Stimulated activated CD8-positive, alpha-beta memory T cell treated with anti-CD3 and anti-CD28 coated beads, Interleukin-15, amount 100 ng/mL, for 48 hours (primary cell): ENCODE measurements at places on chromosomes 5 and 9.

DNA sequence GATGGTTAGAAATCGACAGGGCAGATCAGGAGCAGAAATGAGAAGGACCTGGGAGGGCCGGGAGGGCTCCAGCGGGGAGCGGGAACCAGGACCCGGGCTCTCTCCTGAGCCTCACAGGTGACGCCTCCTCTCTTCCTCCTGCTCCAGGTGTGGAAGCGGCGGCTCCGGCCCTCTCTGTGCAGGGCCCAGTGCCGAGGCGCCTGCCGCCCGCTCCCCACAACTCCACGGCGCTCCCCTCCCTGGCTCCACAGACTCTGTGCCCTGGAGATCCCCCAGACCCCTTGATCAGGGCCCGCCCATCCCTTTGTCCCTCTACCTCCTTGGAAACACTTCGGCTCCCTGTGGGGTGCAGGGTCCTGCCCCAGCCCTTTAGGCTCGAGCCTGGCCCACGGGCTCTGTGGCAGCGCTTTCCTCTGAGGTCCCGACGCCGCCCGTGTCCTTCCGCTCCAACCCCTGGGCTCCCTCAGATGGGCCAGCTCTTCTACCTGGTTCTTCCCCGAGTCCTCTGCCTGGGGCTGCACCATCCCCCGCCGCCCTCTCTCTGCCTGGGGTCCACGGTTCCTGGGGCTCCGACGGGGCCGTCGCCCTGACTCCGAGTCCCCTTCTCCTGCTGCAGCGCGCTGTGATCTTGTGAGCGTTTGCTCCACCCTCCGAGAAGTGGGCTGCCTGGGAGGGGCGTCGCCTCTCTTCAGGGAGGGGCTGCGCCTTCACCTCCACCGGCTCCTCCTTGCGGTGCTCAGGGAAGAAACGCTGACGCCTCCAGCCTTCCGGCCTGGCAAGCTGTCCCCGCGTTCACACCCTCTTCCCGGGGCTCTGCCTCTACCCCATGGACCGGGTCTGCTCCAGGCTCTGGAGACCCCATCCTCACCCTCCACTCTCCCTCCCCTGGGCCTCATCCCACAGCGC is 22.4 kb upstream of the SLC6A3 start:
- DNase-seq, result no peak

GRCh38 chr5:128341056-128341455 is 197.0 kb downstream of the FBN2 start:
- no peak for DNase-seq

- no peak for DNase-seq
Measured at GRCh38 chr9:69476797-69477196, 151.8 kb downstream of the ENTREP1 start.

DNA sequence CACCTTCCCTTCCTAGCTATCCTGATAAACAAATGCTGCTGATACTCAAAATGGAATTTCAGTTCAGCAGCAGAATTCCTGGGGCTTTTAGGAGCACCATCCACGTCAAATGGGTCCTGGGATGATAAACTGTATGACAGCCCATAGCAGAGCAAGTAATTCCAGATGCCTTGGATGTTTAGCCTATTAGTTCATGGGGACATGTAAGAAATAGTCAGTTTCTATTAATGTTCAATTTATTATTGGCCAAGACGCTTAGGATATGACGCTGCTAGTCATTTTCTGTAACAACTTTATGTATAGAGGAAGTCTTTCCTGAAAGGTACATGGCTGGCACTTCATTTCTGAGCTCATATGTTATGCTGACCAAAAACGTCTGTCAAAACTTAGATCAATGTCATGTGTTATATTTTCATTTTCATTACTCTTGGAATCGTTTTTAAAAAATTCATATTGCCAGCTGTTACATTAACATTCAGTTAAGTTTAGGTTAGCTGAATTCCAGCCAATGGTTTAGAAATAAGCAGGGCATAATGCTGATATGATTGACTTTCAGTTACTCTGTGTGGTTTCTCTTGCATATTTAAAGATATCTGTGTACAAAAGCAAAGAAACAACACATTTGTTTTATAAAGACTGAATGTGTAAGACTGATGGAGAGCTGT is 243.8 kb downstream of the CSNK1G3 start:
- no peak for DNase-seq

DNA sequence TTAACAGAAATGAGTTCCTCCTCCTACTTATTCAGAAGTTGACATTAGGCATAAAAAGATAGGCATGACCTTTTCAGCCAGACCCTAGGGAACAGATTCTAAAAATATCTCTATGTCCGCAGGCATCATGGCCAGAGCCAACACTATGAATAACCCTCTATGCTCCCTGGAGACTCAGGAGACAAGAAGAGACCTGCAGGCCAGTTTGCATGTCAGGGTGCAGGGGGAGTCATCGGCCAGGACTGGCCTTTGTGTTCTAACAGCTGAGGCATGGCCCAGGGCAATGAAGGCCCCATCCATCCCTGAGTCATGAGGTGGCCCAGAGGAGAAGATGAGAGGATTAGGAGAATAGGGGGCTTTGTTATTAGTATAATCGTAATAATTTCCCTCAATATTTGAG is 93.8 kb downstream of the TMEM215 start:
- DNase-seq, result no peak

GRCh38 chr5:63655043-63655442 is 307.2 kb downstream of the HTR1A start:
- no peak for DNase-seq

DNA sequence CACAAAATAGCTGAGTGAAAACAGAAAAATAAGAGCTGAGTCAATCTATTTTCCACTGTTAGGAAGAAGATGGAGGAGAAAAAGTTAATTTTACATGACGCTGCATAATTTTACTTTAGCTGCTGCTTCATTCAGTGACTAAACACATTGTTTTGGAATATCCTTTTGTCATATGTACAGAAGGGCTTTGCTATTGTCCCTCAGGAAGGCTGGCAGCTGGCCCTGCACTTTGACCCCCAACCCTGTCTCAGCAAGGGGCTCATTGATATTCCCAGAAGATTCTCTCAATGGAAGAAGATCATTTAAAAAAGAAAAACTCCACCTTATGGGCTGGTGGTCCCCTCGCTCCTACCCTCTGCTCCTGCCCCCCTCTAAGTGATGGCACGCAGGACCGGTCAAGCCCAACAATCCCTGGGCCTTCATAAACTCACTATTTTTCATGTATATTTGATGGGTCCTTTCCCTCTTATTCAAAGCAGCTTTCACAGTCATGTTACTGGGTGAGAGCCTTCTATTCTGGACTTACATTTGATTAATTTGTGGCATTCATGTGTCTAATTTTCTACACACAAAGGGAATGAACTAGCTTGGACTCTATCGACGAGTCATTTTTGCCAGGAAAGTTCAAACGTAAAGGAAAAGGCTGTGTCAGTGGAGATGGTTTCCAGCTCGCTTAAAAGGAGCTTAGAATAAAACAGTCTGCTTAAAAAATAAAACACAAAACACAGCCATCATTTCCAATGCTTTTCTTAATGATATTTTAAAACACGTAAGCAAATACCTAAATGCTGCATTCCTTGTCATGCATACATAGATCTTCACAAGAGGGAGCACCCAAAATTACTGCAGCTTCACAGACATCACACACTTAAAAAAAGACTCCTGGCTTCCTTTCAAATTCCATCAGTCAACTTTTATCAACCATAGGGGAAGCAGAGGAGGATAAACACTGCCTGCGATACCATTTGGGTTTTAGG is 104.7 kb downstream of the EFNA5 start:
- DNase-seq, result no peak

DNA sequence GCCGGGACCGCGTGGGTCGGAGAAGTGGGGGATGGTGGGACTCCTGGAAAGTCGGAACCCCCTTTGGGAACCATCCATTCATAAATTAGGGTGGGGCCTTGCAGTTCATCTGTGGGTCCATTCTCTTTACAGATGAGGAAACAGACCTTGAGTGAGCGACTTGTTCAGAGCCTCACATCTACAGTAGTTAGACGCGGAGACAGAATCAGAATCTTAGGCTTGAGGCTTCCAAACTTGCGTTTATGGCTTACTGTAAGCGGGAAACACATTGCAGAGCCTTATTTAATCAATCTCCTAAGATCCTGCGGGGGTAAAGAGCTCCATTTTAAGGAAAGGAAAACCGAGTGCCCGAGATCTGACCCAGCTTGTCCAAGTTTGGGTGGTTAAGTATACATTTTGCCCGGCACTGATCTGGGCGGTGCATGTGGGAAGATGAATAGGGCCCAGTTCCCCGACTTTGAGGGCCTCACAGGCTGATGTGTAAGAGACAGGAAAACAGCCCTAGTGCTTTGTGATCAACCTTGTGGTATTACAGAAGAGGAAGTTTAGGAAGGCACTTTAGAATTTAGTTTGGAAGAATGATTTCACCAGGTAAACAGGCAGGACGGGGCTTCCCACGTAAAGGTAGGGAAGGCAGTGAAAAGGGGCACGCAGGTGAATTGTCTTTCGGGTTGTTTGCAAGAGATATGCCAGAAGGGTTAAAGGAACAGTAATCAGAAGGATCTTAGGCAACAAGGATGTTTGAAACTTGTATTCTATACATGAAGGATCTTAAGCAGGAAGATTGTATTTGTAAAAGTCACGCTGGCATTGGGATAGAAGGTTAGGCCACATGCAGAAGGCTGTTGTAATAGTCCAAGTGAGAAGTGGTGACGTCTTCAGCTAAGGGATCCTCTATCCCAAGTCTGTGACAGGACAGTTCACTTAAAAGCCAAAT is 744 bp downstream of the TARS1 start:
- no peak for DNase-seq

- no peak for DNase-seq
Measured at GRCh38 chr5:125452991-125453390, 706.6 kb upstream of the ZNF608 start.

DNA sequence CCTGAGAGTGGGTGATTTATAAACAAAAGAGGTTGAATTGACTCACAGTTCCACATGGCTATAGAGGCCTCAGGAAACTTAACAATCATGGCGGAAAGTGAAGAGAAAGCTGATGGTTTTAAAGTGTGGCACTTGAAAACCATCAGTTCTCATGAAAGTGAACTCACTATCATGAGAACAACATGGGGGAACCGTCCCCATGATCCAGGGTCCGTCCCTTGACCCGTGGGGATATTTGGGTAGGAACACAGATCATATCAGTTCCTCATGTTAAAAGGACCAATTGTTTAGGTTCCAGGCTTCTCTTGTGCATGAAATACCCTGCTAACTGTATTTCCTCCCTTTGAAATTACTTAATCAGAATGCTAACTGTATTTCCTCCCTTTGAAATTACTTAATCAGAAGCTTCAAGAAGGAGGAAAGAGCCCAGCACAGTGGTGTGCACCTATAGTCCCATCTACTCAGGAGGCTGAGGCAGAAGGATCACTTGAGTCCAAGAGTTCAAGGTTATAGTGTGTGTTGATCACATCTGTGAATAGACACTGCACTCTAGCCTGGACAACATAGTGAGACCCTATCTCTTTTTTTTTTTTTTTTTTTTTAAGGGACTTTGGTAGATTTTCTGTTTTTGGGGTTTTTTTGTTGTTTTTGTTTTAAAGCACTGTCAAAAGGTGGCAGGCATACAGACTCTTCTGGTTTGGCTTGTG is 24.8 kb downstream of the TTC1 start:
- DNase-seq, result no peak

GRCh38 chr5:58294598-58295305 is 165.1 kb downstream of the PLK2 start:
- no peak for DNase-seq

DNA sequence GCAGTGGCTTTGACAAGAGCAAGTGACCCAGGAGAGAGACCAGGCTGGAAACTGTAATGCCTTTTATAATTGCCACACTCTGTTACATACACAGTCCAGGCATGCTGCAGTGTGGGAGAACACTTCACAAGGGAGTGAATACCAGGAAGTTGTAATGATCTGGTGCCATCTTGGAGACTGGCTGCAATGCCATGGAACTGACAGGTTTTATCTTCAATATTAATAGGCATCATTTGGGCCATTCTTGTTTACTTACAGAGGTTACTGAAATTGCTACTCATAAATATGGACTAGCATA is 274.3 kb downstream of the AUH start:
- no peak for DNase-seq

DNA sequence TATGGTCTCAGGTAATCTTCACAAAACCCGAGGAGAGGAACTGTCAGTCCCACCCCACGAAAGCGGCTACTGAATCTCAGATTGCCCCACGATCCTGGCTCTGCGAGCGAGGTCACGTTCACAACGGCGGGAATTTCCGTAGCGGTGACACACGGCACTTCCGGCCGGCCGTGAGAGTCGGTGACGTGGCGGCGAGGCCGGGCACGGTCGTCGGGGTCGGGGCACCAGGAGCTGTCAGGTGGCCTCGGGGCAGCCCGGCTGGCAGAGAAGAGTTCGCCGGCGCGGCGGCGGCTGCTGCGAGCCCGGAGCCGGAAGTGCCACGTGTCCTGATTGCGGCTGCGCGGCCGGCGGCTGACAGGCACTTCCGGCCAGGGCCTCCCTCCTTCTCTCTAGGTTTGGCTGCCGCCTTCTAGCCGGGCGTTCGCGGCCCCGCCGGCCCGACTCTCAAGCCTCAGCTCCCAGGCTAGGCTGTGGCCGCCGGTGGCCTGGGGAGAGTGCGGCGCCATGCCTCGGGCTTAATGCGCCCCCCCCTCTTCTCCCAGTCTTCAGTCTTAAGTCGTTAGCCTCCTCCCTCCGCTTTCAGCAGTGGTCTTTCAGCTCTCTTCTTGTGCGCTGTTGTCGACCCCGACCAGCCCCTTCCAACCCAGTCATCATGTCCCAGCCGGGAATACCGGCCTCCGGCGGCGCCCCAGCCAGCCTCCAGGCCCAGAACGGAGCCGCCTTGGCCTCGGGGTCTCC is at the start of gene SEC24A:
SEC24A (plus strand) TSS at position 361 of the 738 bp plus-strand sequence; CDS start at position 653, 292 bp downstream.
- peak; percentile 93 for DNase-seq

DNA sequence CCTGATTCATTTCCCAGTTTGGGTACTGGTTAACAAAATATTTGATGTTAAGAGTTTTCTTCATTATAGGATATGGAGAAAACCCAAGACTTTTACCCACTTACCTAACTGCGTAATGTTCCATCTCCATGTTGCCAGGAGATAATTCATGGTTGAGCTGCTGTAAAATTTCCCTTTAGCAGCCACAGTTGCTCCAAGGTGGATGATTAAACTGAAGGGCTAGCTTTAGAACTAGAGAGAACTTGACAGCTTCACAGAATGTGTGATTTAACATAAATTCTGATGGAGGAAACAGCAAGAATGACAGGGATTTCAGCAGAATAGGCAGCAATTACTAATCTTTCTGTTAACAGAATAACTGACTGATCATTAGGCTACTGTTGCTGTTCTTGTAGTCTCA is 236.1 kb downstream of the MEF2C start:
- DNase-seq, result no peak

GRCh38 chr5:124034963-124035362 is 523.0 kb downstream of the CSNK1G3 start:
- DNase-seq, result no peak

GRCh38 chr9:120914953-120915352 is 11.6 kb downstream of the TRAF1 start:
- DNase-seq, result no peak

- DNase-seq, result no peak
Measured at GRCh38 chr9:14314929-14315874, 1.3 kb upstream of the NFIB start.

GRCh38 chr9:108395421-108395820 is 460.4 kb downstream of the ACTL7B start:
- DNase-seq, result no peak

GRCh38 chr9:132572921-132573320 is 9.5 kb upstream of the BARHL1 start:
- DNase-seq, result no peak

- no peak for DNase-seq
Measured at GRCh38 chr5:30752015-30752414, 441.5 kb upstream of the CDH6 start.

GRCh38 chr5:160303690-160304089 is 8.7 kb downstream of the CCNJL start:
- no peak for DNase-seq
